ENCODE measurements at places on chromosomes 2 and 18. TPM values are rescaled to one million over a fixed set of nuclear protein-coding genes. Genes with fewer than 3 reads are reported as not detected.
A peak's percentile ranks its signal among the peaks of the same experiment; 100 is the strongest.

- no peak for DNase-seq
Observed at GRCh38 chr2:202172439-202173211, 65.8 kb downstream of the SUMO1 start.

DNA sequence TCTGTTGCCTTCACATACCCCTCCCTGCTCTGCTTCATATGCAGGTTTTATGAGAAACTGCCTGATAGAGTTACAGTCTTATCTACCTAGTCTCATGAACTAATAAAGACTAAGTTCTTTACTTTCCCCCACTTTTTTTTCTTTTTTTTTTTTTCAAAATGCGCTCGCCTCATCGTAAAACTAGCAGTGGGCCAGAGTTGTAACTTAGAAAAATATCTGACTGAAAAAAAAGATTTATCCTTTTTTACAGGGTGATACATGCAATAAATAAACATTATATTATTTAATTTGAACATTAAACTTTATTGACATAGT is 52.9 kb upstream of the STAT1 start:
- no peak for DNase-seq

GRCh38 chr2:178679891-178680290 is 127.3 kb downstream of the TTN start:
- no peak for DNase-seq

- DNase-seq, result no peak
Observed at GRCh38 chr2:107062599-107063220, 176.7 kb upstream of the ST6GAL2 start.

GRB14 gene
- total RNA-seq, result 2.8 TPM

- no peak for DNase-seq
Observed at GRCh38 chr2:262117-262516, 1.7 kb downstream of the SH3YL1 start.

KLHL29 gene
- 4.3 TPM for total RNA-seq

GRCh38 chr18:58491773-58492752 is 136.8 kb downstream of the ALPK2 start:
- DNase-seq, result no peak

NPHP1 gene
- total RNA-seq, result 3.8 TPM

DNA sequence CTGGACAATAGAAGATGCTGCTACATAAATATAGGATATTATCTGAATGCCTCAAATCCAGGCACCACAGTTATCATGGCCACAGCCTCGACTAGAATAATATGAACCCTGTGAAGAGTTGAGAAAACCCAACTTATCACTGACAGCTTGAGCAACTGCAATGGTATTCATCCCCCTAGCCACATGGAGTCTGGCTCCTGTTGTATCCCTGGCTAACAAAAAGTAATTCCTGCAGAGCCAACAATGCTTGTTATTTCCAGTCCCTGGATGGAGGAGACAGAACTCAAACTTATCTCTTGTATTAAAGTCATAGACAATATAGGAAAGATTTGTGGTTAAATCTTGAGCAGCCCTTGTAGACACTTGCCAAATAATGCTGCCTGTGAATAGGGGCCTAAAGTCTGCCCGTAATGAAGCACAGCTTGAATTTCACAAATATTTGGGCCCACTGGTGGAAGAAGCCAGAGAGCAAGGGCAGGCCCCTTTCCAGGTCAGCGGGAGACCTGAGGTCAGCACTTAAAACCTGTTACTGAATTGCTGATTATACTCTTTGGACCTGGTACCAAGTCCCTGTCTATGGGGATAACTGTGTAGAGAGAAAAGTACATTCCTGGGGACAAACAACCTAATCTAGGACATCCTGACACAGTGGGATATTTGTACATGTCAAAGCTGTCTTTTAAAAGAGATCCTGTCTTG is 28.4 kb upstream of the SUCLG1 start:
- no peak for DNase-seq

DNA sequence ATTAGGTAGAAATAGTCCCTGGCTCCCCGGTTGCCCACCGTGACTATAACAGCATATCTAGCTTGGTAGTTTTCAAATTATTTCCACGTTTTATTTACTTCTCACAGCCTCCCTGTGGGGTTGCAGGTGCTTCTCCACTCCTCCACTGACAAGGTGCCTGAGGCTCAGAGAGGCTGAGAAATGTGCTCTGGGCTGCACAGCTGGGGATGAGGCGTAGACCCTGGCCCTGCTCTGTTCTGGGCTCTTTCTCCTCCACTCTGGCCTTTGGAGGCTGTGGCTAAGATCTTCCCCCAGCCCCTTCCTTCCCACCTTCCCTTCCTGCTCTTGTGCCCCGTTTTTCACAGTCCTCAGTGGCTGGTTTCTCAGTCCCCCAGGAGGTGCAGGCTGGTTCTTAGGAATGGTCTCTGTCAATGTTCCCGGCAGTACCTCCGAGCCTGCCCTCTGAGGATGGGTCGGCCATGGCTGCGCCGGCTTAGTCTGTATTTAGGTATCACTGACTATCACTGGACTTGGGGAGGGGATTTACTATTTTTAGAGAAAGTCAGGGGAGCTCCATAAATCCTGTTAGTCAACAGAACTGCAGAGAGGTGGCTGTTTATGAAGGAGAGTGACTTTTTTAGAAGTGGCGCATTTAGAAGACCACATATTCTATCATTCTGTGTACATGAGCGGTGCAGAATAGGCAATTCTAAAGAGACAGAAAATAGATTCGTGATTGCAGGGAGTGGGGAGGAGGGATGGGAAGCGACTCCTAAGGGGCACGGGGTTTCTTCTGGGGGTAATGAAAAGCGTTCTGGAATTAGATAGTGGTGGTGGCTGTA is 35.0 kb downstream of the HPCAL1 start:
- DNase-seq, result no peak

DNA sequence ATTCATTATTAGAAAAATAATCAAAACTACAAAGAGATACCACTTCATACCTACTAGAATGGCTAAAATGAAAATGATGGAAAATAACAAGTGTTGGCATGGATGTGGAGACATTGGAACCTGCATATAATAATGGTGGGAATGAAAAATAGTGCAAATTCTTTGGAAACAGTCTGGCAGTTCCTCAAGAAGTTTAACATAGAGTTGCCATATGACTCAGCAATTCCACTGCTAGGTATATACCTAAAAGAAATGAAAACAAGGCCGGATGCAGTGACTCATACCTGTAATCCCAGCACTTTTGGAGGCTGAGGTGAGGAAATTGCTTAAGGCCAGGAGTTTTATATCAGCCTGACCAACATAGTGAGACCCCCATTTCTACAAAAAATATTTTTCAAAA is 41.6 kb upstream of the ACYP2 start:
- no peak for DNase-seq

POLR1B gene
- total RNA-seq, result 13.0 TPM

SP100 gene
- total RNA-seq, result 30.7 TPM

- no peak for DNase-seq
Observed at GRCh38 chr2:178074123-178075005, 1.8 kb upstream of the PDE11A start.

CRYBA2 gene
- total RNA-seq, result not detected

ITPRIPL1 gene
- total RNA-seq, result not detected

GRCh38 chr18:10100941-10101701 is 187.3 kb downstream of the VAPA start:
- DNase-seq, result no peak

- DNase-seq, result no peak
Observed at GRCh38 chr2:62362561-62362960, 143.4 kb downstream of the TMEM17 start.

GRCh38 chr18:45373286-45373880 is 241.9 kb upstream of the SLC14A2 start:
- no peak for DNase-seq

GPR39 gene
- total RNA-seq, result 0.15 TPM

- no peak for DNase-seq
Observed at GRCh38 chr2:40243581-40244187, 208.2 kb downstream of the SLC8A1 start.

GRCh38 chr2:186459009-186459408 is 27.1 kb upstream of the ZC3H15 start:
- no peak for DNase-seq

- DNase-seq, result no peak
Observed at GRCh38 chr2:133270550-133270949, 297.7 kb downstream of the NCKAP5 start.

DNA sequence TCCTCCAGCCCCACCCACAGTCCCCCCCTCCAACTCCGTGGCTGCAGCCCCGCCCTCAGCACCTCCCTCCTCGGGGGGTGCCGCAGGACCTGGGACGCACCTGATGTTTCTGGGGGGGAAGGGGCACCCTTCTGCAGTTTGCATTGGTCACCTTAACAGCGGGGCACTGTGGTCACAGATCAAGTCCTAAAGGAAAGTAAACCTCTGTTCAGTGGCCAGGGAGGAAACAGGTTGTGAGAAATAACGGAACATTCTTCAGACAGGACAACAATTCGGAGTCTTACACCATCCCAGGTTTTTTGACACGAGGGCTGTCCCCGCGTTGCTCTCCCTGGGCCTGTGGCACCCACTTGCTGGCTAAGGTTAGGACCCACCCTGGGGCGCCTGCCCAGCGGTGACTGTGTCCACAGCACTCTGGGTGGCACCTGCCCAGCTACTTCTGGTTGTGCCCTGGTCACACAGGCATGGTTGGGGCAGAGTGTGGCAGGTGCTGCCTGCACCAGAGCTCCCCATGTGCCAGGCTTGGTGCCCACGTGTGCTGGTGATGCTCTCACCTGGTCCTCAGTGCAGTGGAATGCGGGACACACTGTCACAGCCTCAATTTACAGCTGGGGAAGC is 93.5 kb upstream of the OTOS start:
- no peak for DNase-seq

GRCh38 chr2:19216676-19217602 is 141.5 kb downstream of the OSR1 start:
- no peak for DNase-seq

ANKRD53 gene
- total RNA-seq, result not detected

DNA sequence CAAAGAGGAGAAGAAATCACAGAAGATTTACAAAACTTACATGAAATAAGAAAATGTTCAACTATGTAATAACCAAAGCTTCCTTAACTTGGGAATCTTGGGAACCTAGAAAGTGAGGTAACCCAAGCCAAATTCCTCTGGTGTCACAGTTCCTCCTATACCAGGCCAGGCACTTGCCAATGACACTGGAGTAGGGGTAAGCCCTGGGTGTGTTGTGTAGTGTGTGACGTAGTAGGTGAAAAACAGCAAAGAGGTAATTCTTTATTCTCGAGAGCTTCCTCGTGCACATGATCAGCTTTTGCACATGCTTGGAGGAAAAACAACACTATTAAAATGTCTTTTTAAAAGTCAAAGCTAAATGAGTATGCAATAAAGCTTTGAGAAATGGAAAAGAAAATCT is 118.0 kb downstream of the METTL8 start:
- DNase-seq, result no peak

SANBR gene
- total RNA-seq, result 6.5 TPM

ADRA2B gene
- 2.4 TPM for total RNA-seq

- DNase-seq, result no peak
Observed at GRCh38 chr2:238313289-238313990, 6.9 kb upstream of the TRAF3IP1 start.

SPP2 gene
- not detected for total RNA-seq

DNA sequence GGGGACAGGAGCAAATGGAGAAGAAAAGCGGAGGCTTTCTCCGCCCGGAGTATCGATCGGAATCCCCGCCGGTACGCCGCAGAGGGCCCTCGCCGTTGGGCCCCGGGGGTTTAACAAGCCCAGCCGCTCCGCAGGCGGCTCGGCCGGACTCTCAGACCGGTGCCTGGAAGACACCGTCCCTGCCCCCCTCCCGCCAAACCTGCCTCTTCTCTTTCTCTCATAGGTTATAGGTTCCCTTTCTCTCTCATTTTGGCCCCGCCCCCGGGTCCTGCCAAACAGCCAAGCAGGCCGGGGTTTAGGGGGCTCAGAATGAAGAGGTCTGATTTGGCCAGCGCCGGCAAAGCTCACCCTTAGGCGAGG is 4.4 kb downstream of the ONECUT2 start:
- no peak for DNase-seq

- no peak for DNase-seq
Observed at GRCh38 chr18:79774111-79774510, 23.6 kb upstream of the KCNG2 start.

CAD gene
- total RNA-seq, result 5.4 TPM

GRCh38 chr2:197705121-197705911 is at the start of gene MARS2:
Gene MARS2, plus strand, starts transcription at chr2:197705369. Its CDS starts 37 bp downstream, at chr2:197705406.
- peak; percentile 92 for DNase-seq

- DNase-seq, result no peak
Observed at GRCh38 chr2:171334171-171334570, 99.6 kb downstream of the METTL8 start.

PARD3B gene
- total RNA-seq, result 2.2 TPM

DNA sequence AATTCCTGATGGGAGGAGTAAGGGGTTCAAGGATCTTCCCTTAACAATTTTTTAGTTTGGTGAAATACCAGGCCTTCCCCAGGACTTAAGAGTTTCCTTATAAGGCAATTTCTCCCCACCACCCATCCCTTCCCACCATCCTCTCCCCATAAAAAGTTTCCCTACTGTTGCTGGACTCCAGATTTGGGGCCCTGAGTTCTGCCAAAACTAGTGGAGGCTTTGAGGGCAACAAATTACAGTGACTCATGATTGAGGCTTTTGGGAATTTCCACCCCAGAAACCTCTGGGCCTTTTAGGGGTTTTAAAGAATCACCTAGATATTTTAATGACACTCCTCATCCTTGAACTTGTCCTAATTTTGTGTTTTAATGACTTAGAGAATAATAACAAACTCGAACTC is 14.3 kb upstream of the EN1 start:
- DNase-seq, result no peak

GRCh38 chr2:242040681-242041080 is 171.2 kb downstream of the RTP5 start:
- no peak for DNase-seq

DNA sequence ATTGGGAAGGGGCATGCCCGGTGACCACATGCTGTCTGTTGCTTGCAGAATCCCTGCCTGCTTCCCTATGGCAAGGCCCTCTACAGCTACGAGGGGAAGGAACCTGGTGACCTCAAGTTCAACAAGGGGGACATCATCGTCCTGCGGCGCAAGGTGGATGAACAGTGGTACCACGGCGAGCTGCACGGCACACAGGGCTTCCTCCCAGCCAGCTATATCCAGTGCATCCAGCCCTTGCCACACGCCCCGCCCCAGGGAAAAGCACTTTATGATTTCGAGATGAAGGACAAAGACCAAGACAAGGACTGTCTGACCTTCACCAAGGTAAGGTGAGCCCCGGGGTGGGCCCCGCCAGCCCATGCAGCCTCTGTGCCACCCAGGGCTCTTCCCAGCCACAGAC is 218.6 kb downstream of the SH3RF3 start:
- no peak for DNase-seq

DNA sequence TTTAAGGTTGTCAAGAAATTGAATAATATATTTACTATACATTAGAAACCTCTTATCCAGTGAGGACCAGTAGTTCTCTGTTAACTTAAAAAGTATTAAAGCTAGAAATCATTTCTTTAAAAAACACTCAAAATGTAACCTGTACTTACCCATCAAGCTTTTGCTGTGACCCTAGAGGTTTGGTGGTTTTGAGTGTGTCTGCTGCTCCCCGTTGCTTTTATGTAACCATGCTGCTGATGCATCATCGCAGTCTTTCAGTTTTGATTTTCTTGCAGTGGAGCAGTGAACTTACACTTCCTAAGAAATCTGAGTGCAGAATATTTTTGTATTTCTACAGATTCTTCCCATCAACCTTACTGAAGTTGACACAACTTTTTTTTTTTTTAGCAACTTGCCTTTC is 34.2 kb downstream of the MRPS9 start:
- DNase-seq, result no peak

CSRNP3 gene
- 0.07 TPM for total RNA-seq

Measured in gastrocnemius medialis (tissue), 4 donors.